ENCODE measurements at places on chromosomes 11 and 22.

DNA sequence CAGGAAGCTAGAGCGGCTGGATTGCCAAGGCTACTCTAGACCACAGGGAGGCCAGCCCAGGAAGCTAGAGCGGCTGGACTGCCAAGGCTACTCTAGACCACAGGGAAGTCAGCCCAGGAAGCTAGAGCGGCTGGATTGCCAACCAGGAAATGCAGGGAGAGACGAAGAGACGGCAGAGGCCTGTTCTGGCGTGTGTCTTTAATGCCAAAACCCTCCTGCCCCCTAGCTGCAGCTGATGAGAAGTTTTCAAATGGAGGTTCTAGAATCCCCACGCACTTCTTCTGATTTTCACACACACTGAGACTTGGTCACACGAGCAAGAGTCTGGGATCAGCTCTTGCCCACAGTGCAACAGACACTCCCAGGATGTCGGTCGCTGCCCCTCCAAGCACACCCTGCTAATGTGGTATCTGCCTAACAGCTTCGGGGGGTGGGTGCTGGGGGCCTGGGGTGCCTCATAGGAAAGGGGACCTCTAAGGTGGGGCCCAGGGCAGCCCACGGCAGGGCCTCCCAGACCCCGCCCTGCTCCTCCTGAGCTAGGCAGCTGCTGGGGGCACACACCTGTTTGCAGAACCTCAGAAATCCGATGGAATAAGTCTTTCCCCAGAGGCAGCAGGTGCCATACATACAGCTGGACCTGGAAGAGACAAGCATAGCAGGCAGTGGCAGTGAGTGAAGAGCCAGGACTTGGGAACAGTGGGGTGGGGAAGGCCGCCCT lies 28.5 kb downstream of the MAFF start:
- DNase-seq = peak; percentile 45
- peak overlapping the region; percentile 47 for H3K27ac ChIP-seq
- H3K27me3 ChIP-seq = no peaks in the 10 kb centered on the region
- no peak overlapping the region for H3K4me3 ChIP-seq
- H3K4me1 ChIP-seq = peaks cover 15% of the 10 kb centered on the region
- H3K36me3 ChIP-seq = no peaks in the 10 kb centered on the region

DNA sequence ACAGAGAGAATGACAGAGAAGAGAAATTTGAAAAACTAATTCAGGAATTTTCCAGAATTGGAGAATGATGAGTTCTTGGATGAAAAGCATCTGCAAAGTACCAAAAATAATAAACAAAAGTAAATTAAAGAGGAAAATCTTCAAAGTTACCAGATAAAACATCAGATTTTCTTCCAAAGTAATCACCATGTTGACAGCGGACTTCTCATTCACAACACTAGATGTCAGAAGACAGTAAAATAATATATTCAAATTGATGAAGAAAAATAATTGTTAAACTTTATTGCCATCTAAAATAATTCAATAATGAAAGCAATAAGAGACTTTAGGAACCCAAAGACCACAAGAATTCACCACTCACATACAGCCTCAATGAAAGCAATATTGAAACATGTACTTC lies 355.2 kb downstream of the DYNC2H1 start:
- H3K4me3 ChIP-seq = no peak overlapping the region
- no peak for DNase-seq
- H3K4me1 ChIP-seq = no peaks in the 10 kb centered on the region
- H3K36me3 ChIP-seq = no peaks in the 10 kb centered on the region

DNA sequence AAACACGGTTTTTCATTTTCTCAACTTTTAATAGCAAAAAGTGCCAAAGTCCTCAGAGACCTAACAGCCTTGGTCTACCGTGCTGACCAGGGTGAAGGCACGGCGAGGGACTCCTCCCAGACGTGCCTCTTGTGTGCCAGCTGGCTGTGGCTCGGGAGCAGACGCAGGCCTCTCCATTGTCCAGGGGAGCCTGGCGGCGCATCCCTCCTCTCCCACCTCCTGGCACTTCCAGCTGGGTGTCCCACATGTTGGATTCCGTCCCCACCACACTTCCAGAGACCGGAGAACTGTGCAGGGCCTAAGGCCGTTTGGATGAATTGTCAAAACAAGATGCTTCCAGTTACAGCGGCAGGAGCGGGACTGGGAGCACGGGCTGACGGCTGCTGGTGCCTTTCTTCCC lies 11.6 kb downstream of the CDPF1 start:
- peaks cover 7% of the 10 kb centered on the region for H3K4me1 ChIP-seq
- H3K27ac ChIP-seq = no peak overlapping the region
- DNase-seq = no peak
- peaks cover 3% of the 10 kb centered on the region for H3K36me3 ChIP-seq
- H3K27me3 ChIP-seq = no peaks in the 10 kb centered on the region

DNA sequence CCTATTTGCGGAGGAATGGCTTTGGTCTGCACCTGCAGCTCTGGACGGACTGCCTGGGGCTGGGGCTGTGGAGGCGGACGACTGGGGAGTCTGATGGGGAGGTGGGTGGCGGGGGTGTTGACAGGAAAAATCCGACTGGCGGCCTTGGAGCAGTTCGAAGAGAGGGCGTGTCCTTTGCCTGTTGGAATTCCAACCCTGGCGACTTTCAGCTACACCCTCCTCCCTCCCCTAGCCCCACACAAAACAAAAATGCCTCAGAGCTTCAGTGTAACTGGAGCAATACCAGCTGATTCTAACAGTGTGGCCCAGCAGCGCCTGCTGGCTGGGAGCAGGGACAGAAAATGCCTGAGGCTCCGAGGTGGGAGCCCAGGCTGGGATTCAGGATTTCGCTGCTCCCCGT lies 85.4 kb downstream of the ATXN10 start:
- H3K4me3 ChIP-seq = no peak overlapping the region
- DNase-seq = no peak
- H3K27me3 ChIP-seq = no peaks in the 10 kb centered on the region
- peaks cover 2% of the 10 kb centered on the region for H3K36me3 ChIP-seq

- no peak for DNase-seq
- peaks cover 18% of the 10 kb centered on the region for H3K4me1 ChIP-seq
- no peak overlapping the region for H3K27ac ChIP-seq
- no peak overlapping the region for H3K4me3 ChIP-seq
These were observed 54.1 kb downstream of the MICAL3 start for GRCh38 chr22:17970201-17970708.

- H3K4me1 ChIP-seq = no peaks in the 10 kb centered on the region
- no peak overlapping the region for H3K27ac ChIP-seq
- peaks cover 2% of the 10 kb centered on the region for H3K36me3 ChIP-seq
- DNase-seq = no peak
- no peaks in the 10 kb centered on the region for H3K27me3 ChIP-seq
These were observed 30.0 kb upstream of the POU2AF1 start for GRCh38 chr11:111408789-111409727.

DNA sequence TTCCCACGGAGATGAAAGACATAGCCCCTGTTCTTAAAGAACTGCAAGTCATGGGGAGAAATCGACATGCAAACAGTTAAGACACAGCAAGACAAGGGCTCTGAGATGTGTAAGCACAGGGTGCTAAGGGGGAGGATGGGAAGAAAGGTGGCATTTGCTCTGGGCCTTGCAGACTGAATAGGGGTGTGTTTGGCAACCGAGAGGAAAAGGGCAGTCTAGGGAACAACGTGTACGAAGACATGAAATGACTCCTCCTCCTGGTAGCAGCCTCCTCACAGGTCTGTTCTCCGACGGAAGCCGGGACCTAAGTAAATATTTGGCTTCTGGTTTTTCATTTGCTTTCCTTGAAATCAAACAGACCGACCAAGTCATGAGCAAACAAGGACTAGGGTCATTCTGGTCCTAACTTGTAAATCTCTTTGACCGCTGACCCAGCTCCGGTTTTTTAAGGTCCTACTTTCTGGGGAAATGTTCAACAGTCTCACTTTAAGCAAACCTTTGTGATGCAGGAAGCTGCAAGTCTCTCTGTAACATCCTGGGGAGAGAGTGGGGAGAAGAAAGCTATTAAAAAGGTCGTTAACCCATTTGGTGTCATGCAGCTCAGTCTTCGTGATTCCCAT lies 19.7 kb downstream of the NNMT start:
- DNase-seq = no peak
- peaks cover 18% of the 10 kb centered on the region for H3K4me1 ChIP-seq
- peak overlapping the region; percentile 73 for H3K27ac ChIP-seq
- H3K36me3 ChIP-seq = peaks cover 5% of the 10 kb centered on the region
- peaks cover 53% of the 10 kb centered on the region for H3K27me3 ChIP-seq

DNA sequence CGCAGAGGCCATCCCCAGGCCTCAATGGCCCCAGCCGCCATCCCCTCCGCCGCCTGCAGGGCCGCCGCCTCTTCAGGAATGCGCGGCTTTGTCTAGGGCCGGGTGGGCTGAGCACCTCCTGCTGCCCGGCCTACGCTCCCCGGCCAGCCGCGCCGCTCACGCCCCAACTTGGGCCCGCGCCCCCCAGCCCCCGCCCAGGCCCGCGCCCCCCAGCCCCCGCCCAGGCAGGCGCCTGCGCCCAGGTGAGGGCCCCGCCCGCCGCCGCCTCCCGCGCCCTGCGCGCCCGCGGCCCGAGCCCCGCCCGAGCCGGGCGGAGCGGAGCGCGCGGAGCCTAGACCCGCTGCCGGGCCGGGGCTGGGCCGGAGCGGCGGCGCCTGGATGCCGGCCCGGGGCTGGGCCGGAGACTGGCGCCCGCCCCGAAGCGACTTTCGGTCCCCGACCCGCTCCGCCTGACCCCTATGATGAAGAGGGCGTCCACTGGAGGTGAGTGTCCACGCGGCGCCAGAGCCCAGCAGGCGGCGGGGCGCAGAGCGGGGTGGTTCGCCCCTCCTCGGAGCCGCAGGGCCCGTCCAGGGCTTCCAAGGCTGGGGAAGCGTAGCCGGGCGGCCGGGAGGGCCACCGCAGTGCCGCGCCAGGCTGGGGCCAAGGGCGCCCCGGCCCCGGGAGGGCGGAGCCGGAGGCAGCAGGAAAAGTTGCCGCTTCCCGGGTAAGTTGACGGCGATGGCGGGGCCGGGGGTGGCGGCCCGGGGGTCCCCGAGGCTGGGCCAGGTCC lies 34.3 kb upstream of the PRODH start:
- H3K4me3 ChIP-seq = no peak overlapping the region
- peaks cover 5% of the 10 kb centered on the region for H3K4me1 ChIP-seq
- peaks cover 34% of the 10 kb centered on the region for H3K27me3 ChIP-seq
- H3K36me3 ChIP-seq = no peaks in the 10 kb centered on the region
- DNase-seq = no peak

DNA sequence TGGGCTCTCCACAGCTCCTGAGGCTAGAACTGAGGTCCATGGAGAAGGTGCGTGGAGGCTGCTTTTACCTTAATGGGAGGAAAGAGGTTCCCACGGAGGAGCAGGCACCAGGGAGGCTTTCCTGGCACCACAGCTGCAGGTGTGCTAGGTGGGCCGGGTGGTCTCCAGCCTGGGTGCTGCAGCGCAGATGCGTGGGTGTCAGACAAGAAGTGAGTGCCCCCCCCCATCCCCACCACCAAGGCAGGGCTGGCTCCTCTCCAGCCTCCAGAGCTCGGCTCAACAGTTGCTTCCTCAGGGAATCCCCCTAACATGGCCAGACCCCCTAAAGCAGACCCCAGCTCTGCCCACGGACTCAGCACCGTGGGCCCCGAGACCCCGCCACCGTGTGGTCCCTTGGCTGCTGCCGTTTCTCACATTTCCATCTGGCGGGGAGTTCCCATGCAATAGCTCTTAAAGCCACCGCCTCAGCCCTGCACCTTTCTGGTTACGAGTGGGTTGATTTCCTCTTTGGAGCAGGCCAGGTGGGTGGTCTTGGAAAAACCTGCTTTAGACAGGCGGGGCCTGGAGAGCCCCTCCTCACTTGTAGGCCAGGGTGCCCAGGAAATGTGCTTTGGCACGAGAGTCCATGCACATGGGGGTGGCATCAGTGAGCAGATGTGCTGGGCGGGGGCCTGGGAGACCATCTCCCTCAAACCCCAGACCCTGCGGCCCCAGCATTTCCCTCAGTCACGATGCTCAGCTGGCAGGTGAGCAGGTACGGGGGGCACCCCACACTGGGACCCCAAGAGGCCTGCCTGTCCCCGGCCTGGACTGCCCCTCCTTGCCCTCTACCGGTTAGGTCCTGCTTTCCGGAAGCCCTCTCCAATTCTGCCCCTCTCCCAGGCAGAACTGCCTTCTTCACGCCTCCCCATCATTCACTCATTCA lies 93.7 kb downstream of the ARHGAP8 start:
- H3K36me3 ChIP-seq = no peaks in the 10 kb centered on the region
- no peak for DNase-seq
- H3K4me3 ChIP-seq = no peak overlapping the region
- peaks cover 9% of the 10 kb centered on the region for H3K27me3 ChIP-seq
- no peak overlapping the region for H3K27ac ChIP-seq

DNA sequence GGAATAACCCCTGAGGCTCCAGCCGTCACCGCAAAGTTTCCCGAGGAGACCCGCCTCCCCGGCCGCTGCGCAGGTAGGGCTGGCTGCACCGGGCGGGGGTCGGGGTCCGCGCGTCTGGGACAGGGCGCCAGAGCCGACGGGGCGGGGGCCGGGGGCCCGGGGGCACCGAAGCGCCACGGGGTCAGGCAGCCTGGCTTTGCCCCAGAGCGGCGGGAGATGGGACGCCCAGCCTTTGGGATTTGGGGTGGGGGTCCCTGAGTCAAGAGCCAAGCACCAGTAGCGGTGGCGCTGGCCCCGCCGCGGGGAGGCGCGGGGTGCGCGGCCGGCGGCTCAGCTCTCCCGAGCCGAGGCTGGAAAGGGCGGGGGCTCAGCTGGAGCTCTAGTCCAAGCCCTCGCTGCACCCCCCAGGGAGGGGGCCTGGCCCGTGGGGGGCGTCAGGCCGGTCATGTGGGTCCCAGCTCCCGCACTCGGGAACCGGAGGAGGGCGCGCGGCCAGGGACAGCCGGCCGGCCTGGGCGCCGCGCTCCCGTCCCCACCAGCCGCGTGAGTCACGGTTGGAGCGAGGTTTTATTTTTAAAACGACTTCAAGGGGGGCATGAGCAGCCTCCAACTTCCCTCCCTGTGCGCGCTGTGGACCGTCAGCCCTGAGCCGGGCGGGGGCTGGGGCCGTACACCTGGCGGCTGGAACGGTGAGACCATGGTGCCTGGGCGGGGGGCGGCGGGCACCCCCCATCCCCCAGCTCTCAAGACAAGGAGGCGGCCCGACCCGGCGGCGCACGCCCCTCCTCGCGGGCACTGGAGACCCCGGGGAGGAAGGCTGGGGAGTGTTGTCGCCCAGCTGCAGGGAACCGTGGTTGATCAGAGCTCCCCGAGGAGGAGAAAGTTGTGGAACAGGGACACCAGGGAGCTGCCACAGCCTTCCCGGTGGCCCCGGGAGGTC lies 626 bp downstream of the FLRT1 start:
- no peak for DNase-seq
- H3K27me3 ChIP-seq = peaks cover 48% of the 10 kb centered on the region
- peaks cover 10% of the 10 kb centered on the region for H3K4me1 ChIP-seq
- no peak overlapping the region for H3K4me3 ChIP-seq

GRCh38 chr11:109112261-109112660 lies 309.7 kb upstream of the C11orf87 start:
- no peak overlapping the region for H3K27ac ChIP-seq
- peaks cover 9% of the 10 kb centered on the region for H3K27me3 ChIP-seq
- no peaks in the 10 kb centered on the region for H3K4me1 ChIP-seq
- H3K4me3 ChIP-seq = no peak overlapping the region
- DNase-seq = no peak

All from T-helper 17 cell (primary cell).